ENCODE measurements at places on chromosomes 1 and 21.

DNA sequence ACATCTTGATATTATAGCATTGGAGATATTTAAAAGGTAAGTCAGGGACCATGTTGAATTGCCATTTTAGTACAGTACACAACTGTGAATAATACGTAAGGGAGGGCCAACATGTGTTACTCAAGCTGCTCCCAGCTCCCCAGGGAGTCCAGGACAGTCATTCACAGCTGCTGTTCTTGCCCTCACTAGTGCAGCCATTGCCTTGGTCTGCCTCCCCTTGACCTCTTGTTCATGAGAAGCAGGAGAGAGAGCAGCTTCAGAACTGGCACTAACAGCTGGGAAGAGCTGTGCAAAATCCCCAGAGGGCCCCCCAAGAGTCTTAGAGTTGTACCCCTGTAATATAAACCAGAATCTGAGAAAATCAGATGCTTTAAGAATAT, 16.4 kb downstream of the TCEANC2 start:
- DNase-seq, result peak; percentile 9

- peak; percentile 80 for DNase-seq
Observed at GRCh38 chr1:219659684-219660083, 46.8 kb upstream of the ZC3H11B start.

GRCh38 chr1:159829822-159830465, 3.3 kb downstream of the SLAMF8 start:
- peak; percentile 81 for DNase-seq

DNA sequence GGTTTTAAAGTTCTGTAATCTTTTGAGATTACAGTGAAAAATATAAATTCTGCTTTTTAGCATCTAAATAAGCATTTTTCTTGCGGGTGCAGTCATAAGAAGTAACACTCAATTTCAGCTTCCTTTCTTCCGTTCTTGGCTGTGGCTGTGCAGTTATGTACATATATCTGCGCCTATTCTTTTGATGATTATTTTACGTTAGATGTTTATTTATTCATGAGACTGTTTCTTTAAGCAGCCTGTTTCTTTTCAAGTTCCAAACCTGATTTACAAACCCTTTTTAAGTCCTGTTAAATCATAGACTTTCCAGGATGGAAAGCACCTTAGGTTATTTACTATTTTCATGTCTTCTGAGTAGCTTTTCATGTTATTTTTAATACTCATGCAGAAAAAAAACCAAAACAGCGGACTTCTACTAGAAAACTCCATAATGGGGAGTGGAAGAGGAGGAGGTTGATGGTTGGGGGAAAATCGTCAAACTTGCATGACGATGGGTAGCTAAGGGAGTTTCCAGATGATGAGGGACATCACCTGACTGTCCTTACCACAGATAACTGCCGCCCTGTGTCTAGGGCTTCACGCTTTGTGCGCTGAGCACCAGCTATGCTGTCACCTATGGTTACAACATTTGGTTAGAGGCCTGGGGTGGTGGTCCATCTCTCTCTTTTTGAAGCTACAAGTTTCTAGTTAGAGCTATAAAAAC, 2.6 kb downstream of the PRDM2 start:
- DNase-seq, result no peak

DNA sequence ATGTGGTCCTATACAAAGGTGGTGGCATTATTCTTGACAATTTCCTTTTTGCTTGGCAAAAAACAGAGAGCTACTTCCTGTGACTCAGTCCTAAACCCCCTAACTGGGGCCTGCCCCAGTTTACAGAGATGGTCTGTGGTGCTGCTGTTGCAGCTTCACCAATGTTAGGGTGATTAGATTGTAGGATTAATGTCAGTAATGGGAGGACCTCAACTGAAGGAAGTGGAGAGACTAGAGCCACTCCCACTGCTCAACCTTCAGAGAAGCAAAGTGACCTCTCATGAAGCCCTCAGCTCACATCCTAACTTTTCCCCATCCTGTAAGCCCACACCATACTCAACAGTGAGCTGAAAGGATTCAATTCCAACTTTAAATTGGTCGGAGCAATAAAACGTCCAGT, 3.6 kb downstream of the S100A6 start:
- DNase-seq, result no peak

GRCh38 chr1:208809876-208810275, 565.7 kb upstream of the PLXNA2 start:
- DNase-seq, result no peak

DNA sequence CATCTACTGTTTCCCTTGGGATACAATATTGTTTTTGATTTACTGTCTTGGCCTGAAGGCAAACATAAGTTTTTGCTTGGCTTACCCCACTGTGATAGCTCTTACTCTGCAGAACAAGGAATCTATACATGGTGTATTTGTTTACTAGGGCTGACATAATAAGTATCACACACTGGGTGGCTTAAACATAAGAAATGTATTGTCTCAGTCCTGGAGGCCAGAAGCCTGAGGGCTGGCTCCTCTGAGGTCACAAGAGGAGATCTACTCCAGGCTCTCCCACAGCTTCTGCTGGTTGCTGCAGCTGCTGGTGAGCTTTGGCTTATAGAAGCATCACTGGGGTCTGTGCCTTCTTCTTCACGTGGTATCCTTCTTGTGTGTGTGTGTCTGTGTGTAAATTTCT, 30.7 kb upstream of the IGSF5 start:
- no peak for DNase-seq

- no peak for DNase-seq
Observed at GRCh38 chr1:59605184-59605583, 209.6 kb upstream of the HOOK1 start.

GRCh38 chr1:175287377-175287776, 94.8 kb upstream of the KIAA0040 start:
- DNase-seq, result no peak

DNA sequence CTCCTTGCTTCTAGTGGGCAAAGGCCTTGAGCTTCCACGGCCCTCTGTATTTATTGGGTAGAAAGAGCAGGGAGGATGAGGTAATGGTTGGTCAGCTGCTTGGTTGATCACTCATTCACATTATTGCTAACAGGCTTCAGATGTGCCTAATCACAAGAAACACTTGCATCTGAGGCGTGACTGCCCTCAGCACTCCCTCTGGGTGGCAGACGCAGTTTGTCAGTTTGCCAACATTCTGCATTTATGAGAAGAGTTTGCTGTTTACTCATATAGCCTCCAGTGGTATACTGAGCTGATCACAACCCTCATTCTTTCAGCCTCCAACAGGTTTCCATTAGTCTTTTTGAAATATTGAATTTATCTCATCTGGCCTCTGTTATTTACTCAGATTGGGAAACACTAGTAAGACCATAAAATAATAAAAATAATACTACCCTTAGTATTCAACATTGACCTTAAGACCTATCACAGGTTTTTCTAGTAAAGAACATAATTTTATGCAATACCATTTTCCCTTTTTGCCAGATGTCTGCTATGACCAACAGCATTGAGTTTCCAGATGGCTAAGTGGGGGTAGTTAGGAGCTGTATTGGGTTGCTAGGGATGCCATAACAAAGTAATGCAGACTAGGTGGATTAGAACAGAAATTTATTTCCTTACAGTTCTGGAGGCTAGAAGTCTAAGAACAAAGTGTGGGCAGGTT, 53.3 kb downstream of the PTGFR start:
- DNase-seq, result no peak

GRCh38 chr1:220896092-220896491, 16.8 kb downstream of the HLX start:
- DNase-seq, result no peak

DNA sequence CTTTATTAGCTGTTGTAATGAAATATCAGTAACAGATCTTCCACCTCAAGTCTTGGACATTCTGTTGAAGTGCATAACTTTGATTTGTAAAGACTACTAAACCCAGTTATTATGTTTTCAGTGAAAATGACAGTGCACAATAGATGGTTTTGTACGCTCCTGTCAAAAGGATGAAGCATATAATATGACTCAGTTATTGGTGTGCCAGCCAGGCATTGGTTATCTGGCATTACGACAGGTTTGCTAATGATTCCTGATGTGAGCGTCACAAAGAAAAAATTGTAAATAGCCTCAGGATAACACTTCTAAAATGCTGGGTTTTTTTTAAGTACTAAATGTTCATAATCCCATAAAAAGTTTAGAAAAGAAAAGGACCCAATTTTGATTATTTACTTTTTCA, 147.9 kb downstream of the MAGI3 start:
- no peak for DNase-seq

DNA sequence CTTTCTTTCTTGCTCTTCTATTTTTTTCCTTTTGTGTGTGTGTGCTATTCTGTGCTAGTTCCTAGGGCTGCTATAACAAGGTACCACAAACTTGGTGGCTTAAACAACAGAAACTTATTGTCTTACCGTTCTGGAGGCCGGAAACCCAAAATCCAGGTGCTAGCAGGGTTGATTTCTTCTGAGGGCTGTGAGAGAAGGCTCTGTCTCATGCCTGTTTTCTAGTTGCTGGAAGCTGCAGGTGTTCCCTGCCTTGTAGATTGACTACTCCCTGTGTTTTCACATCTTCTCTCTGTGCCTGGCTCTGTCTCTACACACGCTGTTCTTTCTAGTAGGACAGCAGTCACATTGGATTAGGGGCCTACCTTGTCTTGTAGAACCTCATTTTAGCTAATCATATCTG, 150.9 kb upstream of the DSCAM start:
- DNase-seq, result no peak

DNA sequence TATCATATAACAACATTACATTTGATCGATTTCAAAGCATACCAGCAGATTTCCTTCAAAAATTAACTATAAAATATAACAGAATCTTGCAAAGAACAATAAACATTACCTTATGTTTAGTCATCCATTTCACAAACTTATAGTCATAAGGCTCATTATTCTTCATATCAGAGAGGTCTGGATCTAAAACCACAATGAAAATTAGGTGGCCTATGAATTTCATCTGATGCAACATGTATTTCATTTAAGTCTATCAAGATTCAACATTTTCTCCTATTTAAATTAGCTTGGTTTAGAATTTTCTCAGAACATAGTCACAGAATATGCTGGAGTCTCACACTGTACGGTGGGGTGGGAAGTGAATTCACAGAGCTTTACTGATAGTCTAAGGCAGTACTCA, 49.2 kb downstream of the KYAT3 start:
- DNase-seq, result peak; percentile 47
